ENCODE measurements at places on chromosomes 11 and 22.

GRCh38 chr22:27386186-27386585 is 415.4 kb downstream of the MN1 start:
- no peak overlapping the region for H3K27ac ChIP-seq
- no peak overlapping the region for H3K4me3 ChIP-seq
- no peaks in the 10 kb centered on the region for H3K36me3 ChIP-seq
- DNase-seq = no peak

- H3K4me3 ChIP-seq = no peak overlapping the region
- H3K4me1 ChIP-seq = no peaks in the 10 kb centered on the region
- H3K27ac ChIP-seq = no peak overlapping the region
- H3K27me3 ChIP-seq = no peaks in the 10 kb centered on the region
Measured at GRCh38 chr11:122074022-122074421, 42.0 kb downstream of the BLID start.

DNA sequence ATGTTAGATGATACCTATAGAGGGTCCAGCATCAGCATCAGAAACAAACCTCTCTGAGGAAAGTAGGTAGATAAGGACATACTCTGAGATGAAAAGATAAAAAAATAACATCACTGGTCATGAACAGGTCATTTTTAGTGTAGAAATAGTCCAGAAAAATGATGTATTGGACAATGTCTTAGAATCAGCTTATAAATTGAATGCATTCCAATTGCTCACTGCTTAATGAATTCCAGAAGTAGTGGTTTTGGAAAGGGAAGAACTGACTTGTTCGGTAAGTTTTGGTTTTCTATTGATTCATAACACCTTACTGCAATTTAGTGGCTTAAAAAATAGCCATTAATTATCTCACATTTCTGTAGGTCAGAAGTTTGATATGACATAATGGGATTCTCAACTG is 929.5 kb upstream of the CCDC90B start:
- H3K4me1 ChIP-seq = no peaks in the 10 kb centered on the region
- no peaks in the 10 kb centered on the region for H3K27me3 ChIP-seq
- H3K36me3 ChIP-seq = no peaks in the 10 kb centered on the region
- no peak overlapping the region for H3K27ac ChIP-seq

GRCh38 chr11:111086058-111086457 is 159.5 kb upstream of the POU2AF2 start:
- no peak for DNase-seq
- no peaks in the 10 kb centered on the region for H3K36me3 ChIP-seq
- H3K4me3 ChIP-seq = no peak overlapping the region
- H3K4me1 ChIP-seq = no peaks in the 10 kb centered on the region
- no peaks in the 10 kb centered on the region for H3K27me3 ChIP-seq

DNA sequence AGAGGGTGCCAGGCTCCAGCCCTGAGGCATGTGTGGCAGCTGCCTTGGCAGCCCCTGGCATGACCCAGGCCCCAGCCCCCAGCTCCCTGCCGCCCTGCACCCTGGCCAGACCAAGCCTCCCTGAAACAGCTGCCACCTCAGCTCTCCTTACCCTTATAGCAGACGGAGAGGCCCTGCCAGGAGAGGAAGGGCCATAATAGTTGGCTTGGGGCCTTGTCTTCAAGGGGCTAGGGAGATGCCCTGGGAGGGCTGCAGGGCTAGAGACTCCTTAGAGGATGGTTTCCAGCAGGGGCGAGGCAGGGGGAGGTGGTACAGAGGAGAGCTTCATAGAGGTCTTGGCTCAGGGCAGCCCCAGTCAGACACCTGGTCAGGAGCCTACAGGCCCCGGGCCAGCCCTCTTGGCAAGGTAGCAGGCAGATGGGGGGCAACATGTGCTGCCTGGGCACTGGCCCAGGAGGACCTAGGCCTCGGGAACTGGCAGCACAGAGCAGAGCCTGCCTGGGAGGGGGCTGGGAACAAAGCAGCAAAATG is 13.0 kb downstream of the SMTN start:
- no peak for DNase-seq
- H3K4me3 ChIP-seq = no peak overlapping the region
- no peaks in the 10 kb centered on the region for H3K27me3 ChIP-seq
- no peak overlapping the region for H3K27ac ChIP-seq
- H3K4me1 ChIP-seq = peaks cover 2% of the 10 kb centered on the region

- H3K27me3 ChIP-seq = no peaks in the 10 kb centered on the region
- H3K4me3 ChIP-seq = peak overlapping the region; percentile 100
- peaks cover 55% of the 10 kb centered on the region for H3K36me3 ChIP-seq
- peak; percentile 25 for DNase-seq
Measured at GRCh38 chr11:62602141-62603071, 741 bp upstream of the MTA2 start.

GRCh38 chr22:40484906-40485669 is 114.7 kb downstream of the SGSM3 start:
- peaks cover 1% of the 10 kb centered on the region for H3K36me3 ChIP-seq
- no peak overlapping the region for H3K4me3 ChIP-seq
- peaks cover 9% of the 10 kb centered on the region for H3K4me1 ChIP-seq
- H3K27ac ChIP-seq = no peak overlapping the region
- no peak for DNase-seq

Data from CD4-positive, alpha-beta T cell (primary cell).